Cardiac fibroblast (primary cell): ENCODE measurements at places on chromosomes 13 and 19.

GRCh38 chr13:99227331-99227900, 26.8 kb downstream of the UBAC2 start:
- no peak for DNase-seq

- DNase-seq, result peak; percentile 55
Measured at GRCh38 chr13:48994706-48995105, 19.0 kb downstream of the FNDC3A start.

DNA sequence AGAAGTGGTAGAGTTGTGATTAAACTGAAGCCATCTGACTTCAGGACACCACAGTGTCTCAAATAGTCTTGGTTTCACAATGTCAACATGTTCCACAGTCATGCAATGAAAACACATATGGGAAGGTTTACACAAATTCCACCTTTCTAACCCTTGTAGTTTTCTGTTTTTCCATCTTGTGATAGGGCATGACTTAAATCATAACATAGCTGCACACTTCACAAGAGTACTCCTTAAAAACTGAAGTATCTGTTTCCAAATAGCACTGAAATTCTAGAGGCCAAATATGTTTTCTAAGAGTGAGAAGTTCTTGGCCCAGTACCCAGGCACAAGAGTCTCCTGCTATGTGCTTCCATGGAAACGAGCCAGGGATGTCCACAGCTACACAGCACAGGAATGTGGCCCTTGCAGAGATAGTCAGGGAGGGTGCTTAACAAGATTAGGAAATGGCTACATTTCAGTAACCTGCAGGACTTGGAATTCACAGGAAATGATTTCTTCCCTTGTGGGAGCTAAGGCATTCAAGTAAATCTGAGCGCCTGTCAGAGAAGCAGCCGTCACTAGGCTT, 269.1 kb downstream of the NDFIP2 start:
- DNase-seq, result peak; percentile 99

DNA sequence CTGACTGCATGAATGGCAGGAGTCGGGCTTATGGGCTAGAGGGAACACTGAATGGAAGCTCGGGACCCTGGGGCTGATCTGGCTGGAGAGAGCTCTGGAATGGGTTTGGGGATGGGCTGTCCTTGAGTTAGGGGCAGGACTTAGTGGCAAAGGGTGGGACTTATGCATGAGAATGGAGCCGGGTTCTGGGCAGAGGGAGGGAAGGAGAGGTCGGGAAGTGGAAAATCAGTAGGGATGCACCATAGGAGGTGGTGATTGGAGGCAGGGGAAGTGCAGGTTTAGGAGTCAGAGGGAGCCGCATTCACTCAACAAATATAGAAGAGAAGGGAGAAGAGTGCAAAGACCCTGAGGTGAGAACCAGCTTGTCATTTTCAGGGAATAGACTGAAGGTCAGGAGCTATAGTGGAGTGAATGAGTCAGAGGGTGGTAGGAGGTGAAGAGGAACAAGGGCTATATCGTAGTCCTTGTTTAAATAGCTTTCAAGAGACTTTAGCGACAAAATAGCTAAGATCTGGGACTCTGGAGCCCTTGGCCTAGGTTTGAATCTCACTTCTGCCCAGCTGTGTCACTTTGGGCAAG, 748 bp downstream of the RAB4B start:
- no peak for DNase-seq

- peak; percentile 87 for DNase-seq
Measured at GRCh38 chr13:66532146-66532545, 698.0 kb downstream of the PCDH9 start.

- DNase-seq, result peak; percentile 81
Measured at GRCh38 chr13:79491715-79492114, 10.8 kb downstream of the NDFIP2 start.

DNA sequence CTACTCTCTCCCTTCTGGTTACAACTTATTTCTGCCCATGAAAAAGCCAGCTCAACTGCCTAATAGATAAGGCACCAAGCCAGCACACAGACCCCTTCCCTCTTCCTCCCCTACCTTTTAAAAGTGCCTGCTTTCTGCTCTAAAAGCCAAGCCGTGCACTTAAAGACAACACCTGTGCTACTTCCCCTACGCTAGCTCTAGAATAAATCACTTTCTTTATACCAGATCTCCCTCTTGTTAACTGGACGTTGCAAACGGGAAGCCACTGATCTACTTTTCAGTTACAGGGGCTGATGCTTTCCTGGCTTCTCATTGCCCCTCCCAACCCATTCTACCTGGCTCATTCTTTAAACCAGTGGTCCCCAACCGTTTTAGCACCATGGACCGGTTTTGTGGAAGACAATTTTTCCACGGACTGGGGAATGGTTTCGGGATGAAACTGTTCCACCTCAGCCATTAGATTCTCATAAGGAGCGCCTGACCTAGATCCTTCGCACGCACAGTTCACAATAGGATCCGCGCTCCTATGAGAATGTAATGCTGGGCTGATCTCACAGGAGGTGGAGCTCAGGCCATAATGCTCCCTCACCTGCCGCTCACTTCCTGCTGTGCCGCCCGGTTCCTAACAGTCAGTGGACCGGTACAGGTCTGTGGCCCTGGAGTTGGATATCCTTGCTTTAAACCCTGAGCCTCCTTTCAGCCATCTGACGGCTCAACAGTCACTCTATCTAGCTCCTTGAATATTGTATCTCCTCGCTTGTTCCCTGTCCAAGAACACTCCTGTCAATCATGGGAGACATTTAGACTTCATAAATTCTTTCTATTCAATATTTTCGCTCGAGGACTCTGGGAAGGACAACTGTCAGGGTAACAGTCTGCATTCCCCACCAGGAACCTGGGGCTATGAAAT, 841 bp upstream of the ZNF223 start:
- DNase-seq, result no peak

- no peak for DNase-seq
Measured at GRCh38 chr13:100240109-100240779, 151.4 kb downstream of the PCCA start.

DNA sequence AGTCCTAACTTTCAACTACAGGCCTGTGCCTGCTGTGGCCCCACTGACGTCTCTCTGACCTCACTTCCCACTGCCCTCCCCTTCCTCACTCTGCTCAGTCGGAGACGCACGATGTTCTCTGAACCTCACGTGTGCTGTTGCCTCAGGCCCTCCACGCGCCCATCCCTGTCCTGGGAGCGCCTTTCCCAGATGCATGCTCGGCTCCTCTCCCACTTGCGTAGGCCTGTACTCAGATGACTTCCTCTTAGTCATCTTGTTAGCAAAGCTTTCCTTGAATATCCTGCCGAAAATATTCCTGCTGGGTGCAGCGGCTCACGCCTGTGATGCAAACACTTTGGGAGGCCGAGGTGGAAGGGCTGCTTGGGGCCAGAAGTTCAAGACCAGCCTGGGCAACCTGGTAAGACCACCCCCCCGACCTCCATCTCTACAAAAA, 9.3 kb upstream of the SYT5 start:
- peak; percentile 98 for DNase-seq

- DNase-seq, result no peak
Measured at GRCh38 chr13:112602189-112602588, 14.2 kb upstream of the TUBGCP3 start.

GRCh38 chr13:23639674-23640073, 69.5 kb downstream of the TNFRSF19 start:
- DNase-seq, result no peak

DNA sequence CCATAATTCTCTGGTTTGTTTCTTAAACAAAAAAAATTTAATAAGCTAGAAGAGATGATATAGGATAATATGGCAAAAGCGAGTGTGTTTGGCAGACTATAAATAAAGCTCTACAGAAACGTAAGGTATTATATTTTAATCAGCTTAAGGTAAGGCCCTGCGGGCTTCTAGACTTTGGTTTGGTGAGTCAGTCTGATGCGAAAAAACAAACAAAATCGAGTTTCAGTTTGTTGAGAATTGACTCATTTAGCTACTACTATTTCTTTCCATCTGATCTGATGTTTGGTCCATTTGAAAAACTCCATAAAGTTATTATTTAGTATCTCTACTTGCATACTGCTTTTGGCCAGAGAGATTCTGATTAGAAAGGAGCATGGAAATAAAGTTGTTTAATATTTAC, 138.0 kb downstream of the MIPEP start:
- DNase-seq, result peak; percentile 64

GRCh38 chr19:51550848-51551672, 19.6 kb upstream of the SIGLEC6 start:
- no peak for DNase-seq

- DNase-seq, result no peak
Measured at GRCh38 chr19:56692206-56692895, 20.8 kb upstream of the ZNF835 start.

- DNase-seq, result peak; percentile 23
Measured at GRCh38 chr19:1400281-1401137, 833 bp downstream of the GAMT start.

GRCh38 chr19:48445256-48445605, 552 bp upstream of the GRWD1 start:
- DNase-seq, result peak; percentile 94

- peak; percentile 6 for DNase-seq
Measured at GRCh38 chr19:33241530-33242101, 16.0 kb upstream of the SLC7A10 start.

GRCh38 chr19:48975947-48976847, 11.1 kb downstream of the FTL start:
- no peak for DNase-seq

GRCh38 chr13:112127564-112128330, 60.8 kb downstream of the SOX1 start:
- DNase-seq, result no peak

- DNase-seq, result no peak
Measured at GRCh38 chr13:87376081-87376480, 295.1 kb upstream of the SLITRK5 start.

- DNase-seq, result peak; percentile 4
Measured at GRCh38 chr13:36919171-36919832, 736 bp downstream of the SMAD9 start.

DNA sequence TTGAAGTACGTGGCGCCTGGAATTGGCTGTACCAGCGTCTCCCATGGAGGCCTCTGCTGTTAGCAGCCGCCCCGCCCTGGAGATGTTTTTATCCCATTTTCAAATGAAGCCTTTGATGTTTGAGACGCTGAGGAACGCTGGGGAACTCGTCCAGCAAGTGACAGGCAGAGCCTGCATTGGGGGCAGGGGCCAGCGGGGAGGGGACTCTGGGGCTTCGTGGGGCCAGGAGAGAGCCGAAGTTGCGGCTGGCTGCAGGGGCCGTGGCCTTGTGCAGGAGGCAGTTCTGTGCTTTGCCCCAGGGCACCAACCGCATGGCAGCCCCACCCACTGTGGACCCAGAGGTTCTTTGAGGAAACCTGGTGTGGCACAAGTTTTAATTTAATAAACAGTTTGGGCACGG, 13.5 kb downstream of the SPPL2B start:
- no peak for DNase-seq
